ENCODE measurements at places on chromosomes 16 and 17.

DNA sequence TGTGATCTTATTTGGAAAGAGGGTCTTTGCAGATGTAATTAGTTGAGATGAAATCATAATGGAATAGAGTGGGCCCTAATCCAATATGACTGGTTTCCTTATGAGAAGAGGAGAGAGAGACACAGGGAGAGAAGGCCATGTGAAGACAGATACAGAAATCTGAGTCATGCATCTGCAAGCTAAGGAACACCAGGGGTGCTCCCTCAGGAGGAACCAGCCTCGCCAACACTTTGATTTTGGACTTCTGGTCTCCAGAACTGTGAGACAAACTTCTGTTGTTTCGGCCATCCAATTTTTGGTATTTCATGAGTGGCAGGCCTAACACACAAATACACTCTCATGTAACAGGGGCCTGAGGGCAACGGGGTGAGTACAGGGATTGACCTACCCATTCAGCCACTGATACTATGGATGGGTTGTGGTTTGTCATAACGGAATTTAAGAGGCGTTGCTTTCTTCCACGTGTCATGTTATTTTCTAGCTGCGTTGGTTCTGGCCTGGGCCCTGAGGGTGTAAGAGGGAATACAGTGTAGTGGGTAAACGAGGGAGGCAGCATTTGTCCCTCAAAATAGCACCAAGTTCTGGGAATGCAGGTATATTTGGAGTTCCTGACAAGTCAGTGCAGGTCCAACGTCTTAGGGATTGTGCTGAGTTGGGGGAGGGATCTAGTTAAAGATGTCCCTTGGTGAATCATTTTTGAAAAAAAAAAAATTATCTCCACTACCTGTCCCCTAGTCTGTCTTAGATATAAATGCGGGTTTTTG, 17.7 kb downstream of the PLCG2 start:
- no peak for DNase-seq

- no peak for DNase-seq
Measured at GRCh38 chr16:54062361-54063278, 224.0 kb downstream of the IRX3 start.

DNA sequence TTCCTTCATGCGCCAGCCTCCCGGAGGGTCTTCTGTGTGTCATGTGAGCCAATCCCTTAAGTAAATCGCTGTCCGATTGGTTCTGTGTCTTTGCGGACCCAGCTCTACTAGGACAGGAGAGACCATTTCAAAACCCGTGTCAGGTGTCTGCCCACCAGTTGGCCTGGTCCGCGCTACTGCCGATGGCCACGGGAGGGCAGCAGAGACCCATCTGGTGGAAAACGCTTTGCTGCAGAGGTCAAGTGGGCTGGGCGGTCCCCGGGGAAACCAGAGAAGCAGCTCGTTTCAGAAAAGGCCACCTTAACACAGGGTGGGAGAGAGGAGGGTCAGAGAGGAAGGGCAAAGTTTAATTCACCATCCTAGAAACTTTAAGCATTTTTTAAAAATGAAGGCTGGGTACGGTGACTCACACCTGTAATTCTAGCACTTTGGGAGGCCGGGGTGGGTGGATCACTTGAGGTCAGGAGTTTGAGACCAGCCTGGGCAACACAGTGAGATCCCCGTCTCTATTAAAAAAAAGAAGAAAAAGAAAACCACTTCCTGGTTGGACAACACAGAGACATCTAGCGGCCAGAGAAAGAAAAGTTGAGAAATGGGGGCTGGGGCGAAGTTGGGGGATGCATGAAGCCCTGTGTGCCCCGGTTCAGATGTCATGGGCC, 2.8 kb upstream of the CIBAR2 start:
- peak; percentile 92 for DNase-seq

DNA sequence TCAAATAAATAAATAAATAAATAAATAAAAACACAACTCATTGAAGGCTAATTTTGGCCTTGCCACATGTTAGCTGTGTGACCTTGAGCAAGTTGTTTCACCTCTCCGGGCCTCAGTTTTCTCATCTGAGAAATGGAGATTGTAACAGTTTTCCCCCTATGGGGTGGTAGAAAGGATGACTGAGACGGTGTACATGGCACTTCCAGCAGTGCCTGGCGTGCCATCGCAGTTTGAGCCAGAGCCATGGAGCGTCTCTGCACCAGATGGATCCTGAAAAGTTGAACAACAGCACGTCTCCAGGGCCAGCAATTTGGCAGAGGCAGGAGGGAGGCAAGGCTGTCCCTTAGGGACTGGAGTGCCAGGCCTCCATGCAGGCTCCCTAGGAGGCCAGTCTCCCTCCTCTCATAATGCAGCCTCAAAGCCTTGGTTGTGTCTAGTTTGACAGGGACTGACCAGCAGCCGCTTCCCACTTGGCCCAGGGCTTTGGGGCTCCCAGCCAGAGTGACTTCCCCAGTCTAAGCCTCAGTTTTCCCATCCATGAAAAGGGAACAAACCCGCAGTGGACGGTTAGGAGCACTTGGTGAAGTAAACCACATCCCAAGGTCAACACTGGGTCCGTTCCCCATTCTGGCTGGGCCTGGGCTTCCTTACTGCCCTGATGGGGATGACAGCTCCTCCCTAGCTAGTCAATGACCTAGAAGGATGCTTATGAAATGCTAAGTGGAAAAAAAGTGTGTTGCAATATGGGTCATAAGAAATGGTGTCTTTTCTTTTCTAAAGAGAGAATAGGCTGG, 19.3 kb downstream of the SOCS1 start:
- DNase-seq: no peak

DNA sequence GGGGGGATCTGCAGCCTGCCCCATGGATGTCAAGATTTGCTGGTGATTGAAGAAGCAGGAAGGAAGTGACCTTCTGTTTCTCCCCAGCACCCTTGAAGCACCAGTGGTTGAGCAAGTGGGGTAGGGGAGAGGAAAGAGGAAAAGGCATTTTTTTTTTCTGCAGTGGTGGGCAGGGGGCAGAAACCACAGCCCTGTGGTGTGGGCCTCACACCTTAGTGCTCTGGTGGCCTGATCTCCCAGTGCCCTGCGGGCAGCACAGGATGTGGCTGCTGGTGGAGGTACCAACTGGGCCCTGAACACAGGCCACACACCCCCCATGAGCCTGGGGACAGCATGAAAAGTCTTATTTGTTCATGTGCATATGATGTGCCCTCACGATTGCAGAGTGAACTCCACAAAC, 7.1 kb downstream of the ITGAD start:
- no peak for DNase-seq

- DNase-seq: peak; percentile 81
Measured at GRCh38 chr16:83967838-83968305, at the start of gene NECAB2. NECAB2 (plus strand) TSS chr16:83968244; CDS start chr16:83968649, 405 bp downstream.

- DNase-seq: no peak
Measured at GRCh38 chr17:45393411-45393810, 39.3 kb downstream of the ARHGAP27 start.

DNA sequence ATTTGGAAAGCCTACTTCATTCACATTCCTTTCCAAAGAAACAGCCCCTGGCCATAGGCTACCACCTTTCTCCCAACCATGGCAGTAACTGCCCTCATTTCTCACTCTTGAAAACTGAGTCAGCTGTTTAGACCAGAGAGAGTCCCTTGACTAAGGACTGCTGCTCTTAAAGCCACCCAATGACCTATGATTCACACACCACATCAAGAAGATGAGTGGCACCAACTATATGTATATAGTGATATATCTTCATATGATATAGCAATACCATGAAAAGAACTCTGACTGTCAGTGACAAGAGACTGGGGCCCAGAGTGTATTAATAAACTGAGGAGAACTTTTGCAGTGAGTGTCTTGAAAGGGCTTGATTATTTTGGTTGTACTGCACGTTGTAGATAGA, 404.5 kb upstream of the ASIC2 start:
- no peak for DNase-seq

- DNase-seq: no peak
Measured at GRCh38 chr16:49348408-49349176, 25.0 kb upstream of the C16orf78 start.

GRCh38 chr17:20967776-20968175, 75.0 kb downstream of the USP22 start:
- no peak for DNase-seq

- no peak for DNase-seq
Measured at GRCh38 chr17:63096426-63096825, 130.4 kb downstream of the TANC2 start.

DNA sequence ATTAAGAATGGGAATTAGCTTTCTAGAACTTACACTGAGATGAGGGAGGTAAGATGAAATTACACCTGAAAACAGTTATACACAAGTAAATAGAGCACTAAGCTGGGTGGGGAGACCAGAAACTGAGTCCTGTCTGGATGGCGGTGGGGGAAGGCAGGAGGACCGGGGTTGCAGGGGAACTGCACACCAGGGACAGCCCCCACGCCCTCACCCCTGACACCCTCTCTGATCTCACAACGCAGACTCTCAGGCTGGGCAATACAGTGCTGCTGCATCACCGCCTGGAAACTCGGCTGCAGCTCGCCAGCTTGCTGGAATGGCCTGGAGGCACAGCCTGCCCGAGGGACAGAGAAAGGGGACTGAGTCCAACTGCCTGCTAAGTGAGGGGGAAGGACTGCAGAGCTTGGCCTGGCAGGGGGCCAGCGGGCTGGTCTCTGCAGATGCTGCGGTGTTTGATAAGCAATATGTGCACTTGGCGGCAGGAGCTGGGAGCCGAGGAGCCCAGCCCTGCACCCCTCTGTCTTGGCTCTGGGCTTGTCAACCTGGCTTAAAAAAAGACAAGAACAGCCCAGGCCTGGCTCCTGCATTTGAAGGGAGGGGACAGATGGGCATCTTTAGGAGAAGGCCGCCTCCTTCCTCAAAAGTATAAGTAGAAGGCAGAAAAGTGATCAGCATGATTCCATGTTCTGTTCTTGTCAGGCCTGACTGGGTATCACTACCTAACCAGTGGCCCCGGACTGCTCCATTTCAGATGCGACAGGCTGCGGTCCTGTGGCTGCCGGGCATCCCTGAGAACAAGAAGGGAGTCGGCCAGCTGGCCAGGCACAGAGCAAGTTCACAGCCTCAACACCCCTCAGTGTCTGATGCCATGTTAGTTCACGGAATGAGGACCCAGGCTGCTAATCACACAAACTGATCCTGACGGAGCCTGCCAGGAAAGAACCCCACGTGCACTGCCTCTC, 30.2 kb downstream of the SPHK1 start:
- DNase-seq: no peak

DNA sequence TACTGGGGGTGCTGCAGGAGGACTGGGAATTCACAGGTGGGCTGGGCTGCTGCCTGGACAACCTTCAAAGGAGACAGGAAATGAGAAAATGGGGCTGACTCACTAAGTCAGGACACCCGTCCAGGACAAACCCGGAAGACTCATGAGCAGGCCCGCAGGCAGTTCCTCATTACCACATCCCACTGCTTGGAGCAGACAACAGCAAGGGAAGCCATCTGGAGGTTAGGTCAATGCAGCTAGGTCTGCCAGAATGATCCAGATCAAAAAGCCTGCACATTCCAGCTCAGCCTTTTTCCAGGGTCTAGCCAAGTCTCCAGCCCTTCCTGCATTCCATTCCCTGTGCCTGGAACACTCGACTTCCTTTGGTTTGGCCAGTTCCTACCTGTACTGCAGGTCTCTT, 536.5 kb upstream of the CDH11 start:
- DNase-seq: peak; percentile 47

GRCh38 chr16:82081264-82081663, 46.2 kb downstream of the HSD17B2 start:
- no peak for DNase-seq

DNA sequence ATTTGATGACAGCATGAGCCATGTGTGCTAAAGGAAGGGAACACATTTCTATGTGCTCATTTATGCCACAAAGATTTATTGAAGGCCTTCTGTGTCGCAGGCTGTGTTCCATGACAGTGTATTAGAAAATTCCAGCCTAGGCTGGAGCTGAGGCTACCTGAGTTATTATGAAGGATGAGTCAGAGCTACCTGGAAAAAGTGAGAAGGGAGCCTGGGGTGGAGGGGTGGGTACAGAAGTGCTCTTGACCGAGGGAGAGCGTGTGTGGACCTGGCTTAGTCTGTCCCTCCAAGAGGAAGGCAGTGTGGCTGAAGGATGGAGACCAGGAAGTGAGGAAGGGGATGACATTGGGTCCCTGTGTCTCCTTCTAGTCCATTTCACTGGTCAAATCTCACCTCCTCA, 98.3 kb downstream of the N4BP1 start:
- DNase-seq: no peak

- no peak for DNase-seq
Measured at GRCh38 chr17:73203788-73204479, 11.1 kb downstream of the COG1 start.

GRCh38 chr16:85687651-85688471, 893 bp downstream of the GINS2 start:
- no peak for DNase-seq

DNA sequence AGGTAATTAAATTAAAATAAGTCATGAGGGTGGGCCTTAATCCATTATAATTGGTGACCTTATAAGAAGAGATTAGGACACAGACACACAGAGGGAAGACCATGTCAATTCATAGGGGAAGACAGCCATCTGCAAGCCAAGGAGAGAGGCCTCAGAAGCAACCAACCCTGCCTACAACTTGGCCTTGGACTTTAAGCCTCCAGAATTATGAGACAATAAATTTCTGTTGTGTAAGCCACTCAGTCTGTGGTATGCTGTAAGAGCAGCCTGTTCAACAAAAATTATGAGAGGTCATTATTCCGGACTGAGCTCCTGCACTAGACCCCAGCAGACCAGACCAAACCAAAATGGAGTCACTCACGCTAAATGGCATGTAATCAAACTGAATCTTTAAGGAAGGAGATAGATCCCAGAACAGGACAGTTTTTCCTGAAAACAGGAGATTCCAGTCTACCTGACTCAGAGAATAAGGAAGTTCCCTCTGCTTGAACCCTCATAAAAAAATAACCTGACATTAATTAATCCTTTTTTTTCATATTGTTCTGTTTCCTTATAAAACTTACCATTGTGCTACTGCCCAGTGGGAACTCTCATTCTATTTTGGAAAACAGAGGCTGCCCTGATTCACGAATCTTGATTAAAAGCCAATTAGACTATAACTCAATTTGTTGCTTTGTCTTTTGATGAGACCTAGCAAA, 74.3 kb downstream of the DNAH3 start:
- no peak for DNase-seq
